ENCODE measurements at places on chromosomes 12 and 14.

GRCh38 chr12:28367993-28368392 is 177.7 kb downstream of the CCDC91 start:
- DNase-seq = no peak

- no peak for DNase-seq
These were observed 4.4 kb downstream of the AACS start for GRCh38 chr12:125069616-125070015.

- DNase-seq = no peak
These were observed 39.8 kb upstream of the EID3 start for GRCh38 chr12:104263580-104264358.

- DNase-seq = no peak
These were observed 120.5 kb downstream of the DIP2B start for GRCh38 chr12:50625029-50625925.

- no peak for DNase-seq
These were observed 89.3 kb downstream of the EPS8 start for GRCh38 chr12:15699886-15700285.

DNA sequence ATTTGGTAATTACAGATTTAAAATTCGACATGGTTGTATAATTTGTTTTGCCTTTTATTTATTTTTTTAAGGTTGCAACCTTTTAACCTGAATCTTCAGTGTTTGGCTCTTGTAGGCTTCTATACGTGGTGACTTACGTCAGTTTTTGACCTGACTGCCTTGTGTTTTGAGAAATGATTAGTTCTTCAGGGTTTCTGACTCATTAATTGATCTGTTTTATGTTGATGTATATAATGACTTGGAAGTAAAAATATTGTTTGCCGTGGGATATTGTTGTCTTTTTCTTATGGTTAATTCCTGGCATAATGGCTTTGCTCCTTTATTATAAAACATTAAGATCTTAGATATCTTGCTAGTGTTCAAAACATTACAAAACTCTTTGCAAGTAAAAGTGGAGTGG is 2.5 kb downstream of the RASSF8 start:
- no peak for DNase-seq

GRCh38 chr12:86950444-86950843 is 694.3 kb upstream of the MGAT4C start:
- no peak for DNase-seq

DNA sequence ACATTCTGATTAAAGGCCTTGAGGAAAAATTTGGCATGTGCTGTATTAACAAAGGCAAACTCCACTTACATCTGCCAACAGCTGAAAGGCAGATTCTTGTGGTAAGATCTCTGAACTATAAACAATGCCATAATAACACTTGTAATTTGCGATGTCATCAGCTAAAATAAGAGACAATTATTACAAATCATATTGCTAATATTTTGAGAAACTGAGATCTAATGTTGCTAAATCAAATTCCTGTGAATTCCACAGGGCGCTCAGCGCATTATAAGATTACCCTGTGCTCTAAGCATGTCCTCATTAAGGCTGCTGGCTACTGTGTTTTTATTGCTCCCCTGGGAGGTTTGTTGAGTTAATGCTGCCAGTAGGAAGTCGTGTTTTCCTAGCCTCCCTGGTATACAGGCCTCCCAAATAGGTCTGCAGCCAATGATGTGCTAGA is 244.8 kb downstream of the DACT1 start:
- no peak for DNase-seq

- no peak for DNase-seq
These were observed 35.4 kb downstream of the SPTLC2 start for GRCh38 chr14:77580964-77581505.

GRCh38 chr12:119457271-119457670 is 122.7 kb downstream of the CCDC60 start:
- no peak for DNase-seq

DNA sequence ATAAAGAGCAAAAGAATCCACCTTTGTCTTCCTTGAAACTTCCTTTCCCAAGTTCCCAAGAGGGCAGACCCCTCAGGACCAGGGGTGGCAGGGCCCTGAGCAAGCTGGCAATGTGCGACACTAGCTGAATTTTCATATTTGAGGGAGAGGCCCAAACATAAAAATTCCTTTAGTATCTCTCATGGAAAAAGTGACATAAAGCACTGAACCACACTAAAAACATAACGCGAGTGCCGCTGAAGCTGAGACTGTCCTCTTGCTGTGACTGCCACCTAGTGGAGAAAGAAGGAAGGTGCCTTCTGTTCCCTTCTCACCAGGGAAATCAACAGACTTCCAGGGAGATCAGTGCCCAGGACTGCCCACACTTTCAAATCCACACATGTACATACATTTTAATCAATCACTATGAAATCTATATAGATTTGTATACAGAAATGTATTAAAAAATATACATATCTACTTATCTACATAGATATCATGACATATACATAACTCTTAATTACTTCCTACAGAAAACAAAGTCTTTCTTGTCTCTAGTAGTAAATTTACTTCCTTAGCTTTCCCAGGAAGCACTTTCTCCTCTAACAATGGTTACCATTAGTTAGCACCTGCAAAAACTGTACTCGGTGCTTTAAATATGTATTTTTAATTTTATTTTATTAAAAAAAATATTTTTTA is 53.8 kb downstream of the SSH1 start:
- DNase-seq = peak; percentile 21

DNA sequence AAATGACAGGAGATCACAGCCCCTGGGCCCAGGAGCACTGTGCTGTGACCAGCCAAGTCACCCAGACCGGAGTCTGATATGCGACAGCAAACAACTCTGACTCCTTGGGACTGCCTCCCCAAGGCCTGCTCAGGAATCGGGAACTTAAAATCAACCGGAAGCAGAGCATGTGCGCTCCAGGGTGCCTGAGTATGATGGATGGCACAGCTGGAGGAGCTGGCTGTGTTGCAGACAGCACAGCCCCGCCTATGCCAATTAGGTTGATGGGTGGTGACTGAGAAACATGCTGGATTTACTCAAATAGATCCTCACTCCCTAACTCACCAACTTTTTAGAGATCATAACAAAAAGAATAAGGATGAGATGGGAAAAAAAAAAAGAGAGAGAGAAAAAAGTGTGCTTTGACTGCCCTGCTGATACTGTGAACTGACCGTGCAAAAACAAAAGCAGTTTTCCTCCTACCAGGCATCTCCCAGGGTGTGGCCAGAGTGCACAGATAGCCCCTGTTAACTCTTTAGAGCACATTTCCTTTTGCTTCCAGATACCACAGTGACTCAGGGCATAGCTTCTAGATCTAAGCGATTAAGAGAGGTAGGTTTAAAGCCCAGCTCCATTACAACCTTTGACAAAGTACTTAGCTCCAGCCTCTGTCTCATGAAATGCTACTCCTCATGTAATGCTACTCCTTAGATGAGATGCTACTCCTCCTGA is 27.4 kb upstream of the STON2 start:
- DNase-seq = no peak

DNA sequence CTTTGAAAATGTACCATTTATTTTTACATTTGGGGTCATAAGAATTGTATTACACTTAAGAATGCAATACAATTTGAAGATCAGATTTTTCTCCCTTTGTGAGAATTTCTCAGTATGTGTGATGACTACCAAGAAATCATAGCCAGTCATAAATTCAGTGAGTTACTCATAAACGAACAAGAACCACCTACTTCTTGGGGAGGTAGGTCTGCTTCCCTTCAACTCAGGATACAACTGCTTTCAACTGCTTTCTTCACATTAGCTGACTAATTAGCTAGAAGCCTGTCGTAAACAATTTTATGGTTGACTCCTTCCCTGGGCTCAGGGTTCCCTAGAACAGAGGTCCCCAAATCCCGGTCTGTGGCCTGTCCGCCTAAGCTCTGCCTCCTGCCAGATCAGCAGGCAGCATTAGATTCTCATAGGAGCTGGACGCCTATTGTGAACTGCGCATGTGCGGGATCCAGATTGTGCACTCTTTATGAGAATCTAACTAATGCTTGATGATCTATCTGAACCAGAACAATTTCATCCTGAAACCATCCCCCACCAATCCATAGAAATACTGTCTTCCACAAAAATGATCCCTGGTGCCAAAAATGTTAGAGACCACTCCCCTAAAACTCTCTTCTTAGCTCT is 3.7 kb downstream of the ANG start:
- DNase-seq = no peak

DNA sequence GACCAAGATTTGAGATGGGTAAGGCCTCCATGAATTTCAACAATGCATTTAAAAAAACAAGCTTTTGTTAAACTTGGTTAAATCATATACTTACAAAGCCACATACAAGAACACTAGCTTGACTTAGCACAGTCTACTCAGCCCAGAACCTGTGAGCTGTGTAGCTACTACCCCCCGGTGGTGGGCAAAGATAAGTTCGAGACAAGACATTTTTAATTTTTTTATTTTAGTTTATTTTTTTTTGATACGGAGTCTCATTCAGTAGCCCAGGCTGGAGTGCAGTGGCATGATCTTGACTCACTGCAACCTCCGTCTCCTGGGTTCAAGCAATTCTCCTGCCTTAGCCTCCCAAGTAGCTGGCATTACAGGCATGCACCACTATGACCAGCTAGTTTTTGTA is 3.7 kb upstream of the NECAP1 start:
- peak; percentile 42 for DNase-seq

DNA sequence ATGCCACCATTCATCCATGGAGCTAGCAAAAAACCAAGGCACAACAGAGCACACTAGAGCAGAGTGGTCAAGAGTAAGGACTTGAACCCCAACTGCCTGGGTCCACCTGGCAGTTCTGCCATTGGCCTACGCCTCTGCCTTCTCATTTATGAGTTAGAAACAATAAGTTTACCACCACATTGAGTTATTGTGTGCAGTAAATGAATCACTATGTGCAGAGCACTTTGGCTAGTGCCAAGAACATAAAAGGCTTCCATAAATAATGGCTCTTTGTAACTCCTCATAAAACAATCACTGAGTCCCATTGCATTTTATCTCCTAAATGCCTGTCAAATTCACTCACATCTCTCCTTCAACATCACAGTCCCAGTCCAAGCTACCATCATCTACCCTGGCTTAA is 86.3 kb downstream of the OTX2 start:
- DNase-seq = no peak

DNA sequence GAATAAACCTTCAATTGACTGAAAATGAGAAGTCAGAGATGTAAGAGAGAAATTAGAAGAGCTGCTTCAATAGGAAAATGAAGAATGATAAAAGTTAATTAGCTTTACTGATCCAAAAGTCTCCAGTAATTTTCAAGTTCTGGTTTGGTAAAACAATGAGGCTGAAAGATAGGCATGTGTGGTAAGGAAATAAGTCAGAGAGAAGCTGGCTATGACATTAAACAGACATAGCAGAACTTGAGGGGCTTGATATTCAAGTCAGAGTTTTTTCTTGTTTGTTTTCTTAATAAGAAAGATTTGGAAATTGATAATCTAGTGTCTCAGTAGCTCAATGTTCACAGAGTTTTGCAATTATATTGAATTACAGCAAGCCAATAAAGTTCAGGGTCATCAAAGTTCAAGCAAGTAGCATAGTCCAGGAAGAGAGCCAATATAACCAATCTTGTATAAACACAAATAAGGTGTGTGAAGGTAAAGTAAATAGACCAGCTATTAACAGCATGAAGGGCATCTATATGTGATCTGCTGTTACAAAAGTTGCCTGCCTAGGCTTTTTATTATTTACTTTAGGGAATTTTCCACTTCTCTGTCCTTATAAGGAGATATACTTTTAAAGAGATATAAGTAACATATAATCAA is 1111.5 kb downstream of the TRHDE start:
- DNase-seq = no peak

GRCh38 chr12:124457287-124458219 is 109.9 kb downstream of the NCOR2 start:
- no peak for DNase-seq

- no peak for DNase-seq
These were observed 52.9 kb downstream of the GXYLT1 start for GRCh38 chr12:42091769-42092168.

DNA sequence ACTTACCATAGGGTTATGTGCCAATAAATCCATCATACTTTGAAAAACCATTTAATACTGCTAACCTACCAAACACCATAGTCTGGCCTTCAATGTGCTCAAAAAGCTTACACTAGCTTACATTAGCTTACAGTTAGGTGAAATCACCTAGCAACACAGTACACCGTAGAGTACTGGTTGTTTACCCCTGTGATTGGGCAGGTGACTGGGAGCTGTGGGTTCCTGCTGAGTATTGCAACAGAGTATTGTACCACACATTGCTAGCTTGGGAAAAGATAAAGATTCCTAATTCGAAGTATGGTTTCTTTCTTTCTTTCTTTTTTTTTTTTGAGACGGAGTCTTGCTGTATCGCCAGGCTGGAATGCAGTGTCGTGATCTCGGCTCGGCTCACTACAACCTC is 5.6 kb downstream of the ATP5MC2 start:
- DNase-seq = no peak

- no peak for DNase-seq
These were observed 13.7 kb upstream of the ITGA5 start for GRCh38 chr12:54432815-54433164.

DNA sequence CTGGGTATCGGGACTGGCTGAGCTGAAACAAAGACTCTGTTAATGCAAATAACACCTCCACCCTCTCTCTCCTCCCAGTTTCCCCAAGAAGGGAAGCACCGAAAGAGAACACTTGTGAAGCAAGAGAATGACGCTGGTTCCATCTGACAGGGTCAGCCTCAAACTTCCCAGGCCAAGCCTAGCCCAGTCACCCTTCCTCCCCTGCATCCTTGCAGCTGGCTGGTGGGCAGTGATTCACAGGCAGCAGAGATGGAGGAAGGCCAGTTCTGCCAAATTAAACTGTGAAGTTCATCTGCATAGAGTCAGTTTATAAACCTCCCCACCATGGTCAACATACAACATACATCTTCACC is 2.8 kb downstream of the LRRC74A start:
- no peak for DNase-seq

All from stimulated activated CD4-positive, alpha-beta T cell treated with anti-CD3 and anti-CD28 coated beads, TNF-alpha, amount 100 ng/mL, for 1 hour (primary cell).